ENCODE measurements at places on chromosomes 1 and 21.

DNA sequence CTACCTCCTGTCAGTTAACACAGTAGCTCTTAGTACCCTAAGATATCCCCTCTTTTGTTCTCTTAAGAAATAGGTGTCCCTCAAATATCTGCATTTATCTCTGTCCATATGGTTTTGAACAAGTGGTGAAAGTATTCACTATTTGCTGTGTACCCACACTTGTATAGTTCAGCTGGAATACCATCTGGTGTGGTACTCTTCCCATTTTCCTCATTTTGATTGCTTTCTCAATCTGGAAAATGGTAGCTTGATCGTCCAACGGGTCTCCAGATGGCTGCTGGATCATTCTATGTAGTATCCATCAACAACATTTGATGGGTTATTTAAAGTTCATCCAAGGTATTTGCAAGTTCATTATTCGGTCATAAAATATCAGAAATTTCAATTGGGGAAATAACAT is 100.3 kb upstream of the DPYD start:
- DNase-seq: no peak

GRCh38 chr1:44029260-44029910 is 1.9 kb downstream of the SLC6A9 start:
- no peak for DNase-seq

DNA sequence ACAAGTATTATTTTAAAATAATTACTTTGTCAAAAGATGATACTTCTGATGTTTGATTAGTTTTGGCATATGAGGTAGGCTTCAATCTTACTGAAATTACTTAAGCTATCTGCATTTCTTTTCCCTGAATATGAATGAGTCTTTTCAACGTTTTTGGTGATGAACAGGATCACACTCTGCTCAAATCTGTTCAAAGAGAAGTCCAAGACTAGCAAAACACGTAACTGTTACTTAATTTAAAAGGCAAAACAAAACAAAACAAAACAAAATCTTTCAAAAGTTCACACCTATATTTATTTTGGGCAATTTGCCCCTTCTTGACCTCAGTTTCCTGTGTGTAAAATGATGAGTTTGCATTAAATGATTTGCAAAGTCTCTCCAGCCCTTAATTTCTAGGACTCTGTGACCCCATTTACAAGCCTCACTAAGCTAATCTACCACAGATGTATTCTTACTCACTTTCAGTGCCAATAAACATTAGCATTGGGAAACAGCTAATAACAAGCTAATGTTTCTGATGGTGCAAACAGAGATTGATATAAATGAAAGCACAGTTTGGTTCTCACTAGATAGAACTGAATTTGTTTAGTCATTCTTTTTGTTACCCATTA is 865.4 kb downstream of the LTN1 start:
- DNase-seq: no peak

- no peak for DNase-seq
Measured at GRCh38 chr1:223843934-223844786, 1.6 kb downstream of the TP53BP2 start.

DNA sequence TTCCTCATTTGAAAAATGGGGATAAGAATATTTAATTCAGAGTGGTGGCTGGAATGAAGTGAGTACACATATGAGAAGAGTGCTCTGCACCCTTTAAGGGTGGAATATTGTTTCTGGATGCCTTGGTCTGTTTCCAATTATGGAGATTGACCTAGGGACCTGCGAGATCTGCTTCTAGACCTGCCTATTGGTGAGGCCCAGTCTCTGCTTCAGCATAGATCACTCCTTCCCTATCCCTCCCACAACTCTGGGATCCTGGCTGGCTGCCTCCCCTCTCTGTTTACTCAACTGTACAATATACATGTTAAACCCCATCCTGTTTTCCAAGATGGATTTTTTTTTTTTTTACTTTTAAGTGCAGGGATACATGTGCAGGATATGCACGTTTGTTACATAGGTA is 6.4 kb upstream of the LDLRAD1 start:
- DNase-seq: no peak

GRCh38 chr1:201882665-201883132 is 6.0 kb upstream of the SHISA4 start:
- DNase-seq: no peak

GRCh38 chr1:202687798-202688197 is 22.5 kb downstream of the SYT2 start:
- DNase-seq: no peak

- DNase-seq: no peak
Measured at GRCh38 chr1:154751690-154752089, 118.4 kb downstream of the KCNN3 start.

GRCh38 chr1:29515170-29515955 is 279.0 kb downstream of the PTPRU start:
- DNase-seq: no peak

DNA sequence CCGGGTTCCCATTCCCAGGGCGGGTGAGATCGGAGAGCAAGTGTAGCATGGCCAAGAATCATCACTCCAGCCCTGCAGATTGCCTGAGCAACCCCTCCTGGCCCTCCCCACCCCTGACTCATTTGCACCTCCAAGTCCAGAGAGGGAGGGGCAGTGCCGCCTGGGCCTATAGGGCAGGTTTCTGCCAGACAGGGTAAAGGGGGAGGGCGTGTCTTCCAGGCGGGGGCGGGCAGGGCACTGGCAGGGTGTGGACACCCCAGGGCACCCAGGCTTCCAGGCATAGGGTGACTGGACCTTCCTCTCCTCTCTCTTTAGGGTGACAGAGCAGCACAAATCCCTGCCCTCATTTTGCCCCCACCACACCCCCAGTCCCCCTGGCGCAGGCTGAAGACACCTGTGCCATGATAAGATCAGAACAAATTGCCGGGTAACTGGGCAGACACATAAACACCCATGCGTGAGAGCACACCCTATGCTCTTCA is 3.2 kb upstream of the CRYBG2 start:
- no peak for DNase-seq

DNA sequence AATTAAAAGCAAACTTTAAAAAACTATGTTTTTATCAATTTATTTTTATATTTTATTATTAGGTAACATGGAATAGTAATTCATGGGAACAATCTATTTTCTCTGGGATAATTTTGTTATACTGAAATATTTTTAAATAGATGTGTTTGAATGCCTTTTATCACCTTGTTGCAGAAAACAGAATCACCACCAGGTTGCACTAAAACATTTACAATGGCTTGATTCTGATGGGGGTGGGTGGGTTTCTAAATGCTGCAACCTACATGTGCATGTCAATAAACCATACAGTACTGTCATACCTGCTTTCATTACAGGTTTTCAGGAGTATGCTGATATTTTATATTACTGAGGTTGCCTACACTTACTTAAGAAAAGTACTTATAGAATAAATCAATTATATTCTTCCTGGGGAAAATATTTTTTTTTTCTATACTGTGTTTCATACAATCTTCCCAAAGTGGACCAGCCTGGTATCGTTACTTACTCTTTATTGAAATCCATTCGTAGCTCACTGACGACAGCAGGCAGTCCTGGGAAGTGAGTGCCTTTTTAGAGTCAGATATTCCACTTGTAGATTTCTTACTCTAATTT is 132.8 kb downstream of the PTPRC start:
- no peak for DNase-seq

GRCh38 chr1:11533790-11534787 is 55.1 kb downstream of the DISP3 start:
- DNase-seq: no peak

GRCh38 chr1:97770376-97770775 is 150.5 kb downstream of the DPYD start:
- no peak for DNase-seq

- no peak for DNase-seq
Measured at GRCh38 chr1:172708452-172708851, 49.5 kb downstream of the FASLG start.

DNA sequence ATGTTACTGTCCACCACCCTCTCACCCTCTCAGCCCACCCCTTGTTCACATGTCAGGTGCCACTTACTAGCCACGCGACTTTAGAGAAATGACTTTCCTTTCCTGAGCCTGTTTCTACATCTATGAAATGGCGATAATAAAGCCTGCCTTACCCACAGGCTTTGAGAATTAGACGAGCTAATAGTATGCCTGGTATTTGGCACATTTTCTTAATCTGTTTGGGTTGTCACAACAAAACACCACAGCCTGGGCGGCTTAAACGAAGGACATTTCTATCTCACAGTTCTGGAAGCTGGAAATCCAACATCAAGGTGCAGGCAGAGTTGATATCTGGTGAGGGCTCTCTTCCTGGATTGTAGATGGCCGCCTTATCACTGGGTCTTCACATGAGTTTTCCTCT is 273.9 kb upstream of the FMN2 start:
- no peak for DNase-seq

GRCh38 chr1:59143811-59144210 is 153.1 kb upstream of the FGGY start:
- no peak for DNase-seq

GRCh38 chr1:56437959-56438358 is 141.4 kb downstream of the PLPP3 start:
- DNase-seq: no peak

- no peak for DNase-seq
Measured at GRCh38 chr1:239155466-239156091, 230.8 kb upstream of the CHRM3 start.

GRCh38 chr1:117659550-117660270 is 53.9 kb downstream of the TENT5C start:
- DNase-seq: no peak

DNA sequence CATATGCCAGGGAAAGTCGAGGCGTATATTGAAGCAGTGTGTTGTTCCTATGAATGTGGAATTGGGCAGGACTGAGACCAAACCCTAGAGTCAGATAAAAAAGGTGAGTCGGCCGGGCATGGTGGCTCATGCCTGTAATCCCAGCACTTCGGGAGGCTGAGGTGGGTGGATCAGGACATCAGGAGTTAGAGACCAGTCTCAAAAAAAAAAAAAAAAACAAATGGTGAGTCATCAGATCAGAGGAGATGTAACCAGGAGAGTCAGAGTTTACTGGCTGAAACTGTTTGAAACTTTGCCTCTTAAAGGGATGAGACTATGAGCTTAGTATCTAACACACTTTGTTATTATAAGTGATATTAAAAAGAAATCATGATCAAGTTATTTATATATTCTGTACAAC is 26.4 kb upstream of the SYCP1 start:
- DNase-seq: no peak

- DNase-seq: no peak
Measured at GRCh38 chr1:93702828-93703183, 21.2 kb upstream of the BCAR3 start.

DNA sequence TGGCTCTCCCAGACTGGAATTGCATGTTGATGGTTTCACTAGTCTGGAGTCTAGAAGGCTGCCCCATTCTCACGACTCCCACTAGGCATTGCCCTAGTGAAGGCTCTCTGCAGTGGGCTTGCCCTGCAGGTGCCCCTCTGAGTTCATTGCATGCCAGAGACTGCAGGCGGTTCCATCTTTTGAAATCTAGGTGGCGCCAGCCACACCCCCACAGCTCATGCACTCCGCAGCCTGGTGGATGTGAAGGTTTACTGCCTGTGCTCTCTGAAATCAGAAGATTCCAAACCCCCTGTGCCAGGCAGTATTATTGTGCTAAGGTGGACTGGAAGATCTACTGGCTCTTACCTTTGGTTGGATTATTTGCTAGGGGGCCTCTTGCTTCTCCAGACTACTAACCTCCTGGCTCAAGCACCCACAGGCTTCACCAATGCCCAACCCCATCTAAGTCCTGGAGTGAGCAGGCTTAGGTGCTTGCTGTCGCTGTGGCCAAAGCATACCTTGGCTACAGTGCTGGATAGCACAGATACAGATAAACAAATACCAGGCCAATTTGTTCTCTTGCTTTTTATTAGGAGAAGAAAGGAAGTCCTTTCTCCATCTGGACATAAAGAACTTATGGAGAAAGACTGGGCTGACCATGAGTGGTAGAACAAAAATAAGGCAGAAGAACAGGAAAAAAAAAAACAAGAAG is 83.5 kb upstream of the SIM2 start:
- no peak for DNase-seq

DNA sequence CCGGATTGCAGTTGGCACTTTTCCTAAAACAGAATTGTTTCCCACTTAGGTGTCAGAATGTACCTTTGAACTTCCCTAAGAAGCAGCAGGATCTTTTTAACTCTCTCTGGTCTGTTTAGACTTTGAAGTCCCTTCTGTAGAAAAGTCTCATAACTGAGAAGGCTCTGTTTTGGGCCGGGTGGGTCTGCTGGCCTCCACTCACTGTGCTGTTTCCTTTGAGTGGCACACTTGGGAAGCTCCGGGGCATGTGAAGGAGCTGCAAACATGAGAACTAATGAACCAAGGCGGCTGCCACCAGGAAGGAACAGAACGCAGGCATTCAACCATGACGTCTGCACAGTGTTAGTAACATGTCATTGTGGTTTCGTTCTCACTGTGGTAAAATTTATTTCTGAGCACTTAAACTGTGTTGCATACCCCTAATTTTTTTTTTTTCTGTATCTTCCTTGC is 19.5 kb upstream of the NCMAP start:
- no peak for DNase-seq

DNA sequence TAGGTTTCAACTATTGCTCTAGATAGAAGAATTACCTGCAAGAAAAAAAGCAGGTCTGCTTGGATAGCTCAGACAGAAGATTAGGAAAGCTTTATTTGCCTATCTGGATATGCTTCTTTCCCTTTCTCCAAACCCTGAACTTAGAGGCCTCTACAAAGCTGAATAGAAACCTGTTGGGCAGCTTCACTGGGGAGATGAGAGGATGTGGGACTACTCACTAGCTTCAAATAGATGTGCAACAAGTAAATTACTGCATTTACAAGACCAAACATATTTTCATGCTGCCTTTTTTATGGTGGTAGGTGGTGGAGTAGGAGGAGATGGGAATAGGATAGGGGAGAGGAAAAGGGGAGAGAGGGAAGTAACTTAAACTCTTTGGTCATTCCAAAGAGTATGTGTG is 6.4 kb downstream of the CLCA2 start:
- no peak for DNase-seq

DNA sequence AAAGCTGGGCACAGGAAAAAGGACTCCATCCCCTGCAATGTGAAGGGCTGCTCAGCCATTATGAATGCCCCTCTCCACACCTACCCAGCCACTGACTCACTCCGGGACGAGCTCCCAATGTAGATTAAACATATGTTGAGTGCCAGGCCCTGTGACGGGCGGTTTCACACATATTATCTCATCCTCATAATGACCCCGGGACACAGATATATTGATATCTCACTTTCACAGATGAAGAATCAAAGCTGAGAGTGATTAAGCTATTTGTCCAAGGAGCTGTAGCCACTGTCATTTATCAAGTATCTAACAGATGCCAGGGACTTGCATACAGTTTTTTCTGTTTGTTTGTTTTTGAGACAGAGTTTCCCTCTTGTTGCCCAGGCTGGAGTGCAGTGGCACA is 35.0 kb upstream of the SLC30A1 start:
- DNase-seq: no peak

- no peak for DNase-seq
Measured at GRCh38 chr1:24939675-24940193, 9.7 kb upstream of the RUNX3 start.

Data from omental fat pad (tissue), 4 donors.